BE2C (cell line): ENCODE measurements at places on chromosomes 7 and 10.

- DNase-seq, result peak; percentile 19
Measured at GRCh38 chr10:69179089-69179742, 818 bp upstream of the SUPV3L1 start.

DNA sequence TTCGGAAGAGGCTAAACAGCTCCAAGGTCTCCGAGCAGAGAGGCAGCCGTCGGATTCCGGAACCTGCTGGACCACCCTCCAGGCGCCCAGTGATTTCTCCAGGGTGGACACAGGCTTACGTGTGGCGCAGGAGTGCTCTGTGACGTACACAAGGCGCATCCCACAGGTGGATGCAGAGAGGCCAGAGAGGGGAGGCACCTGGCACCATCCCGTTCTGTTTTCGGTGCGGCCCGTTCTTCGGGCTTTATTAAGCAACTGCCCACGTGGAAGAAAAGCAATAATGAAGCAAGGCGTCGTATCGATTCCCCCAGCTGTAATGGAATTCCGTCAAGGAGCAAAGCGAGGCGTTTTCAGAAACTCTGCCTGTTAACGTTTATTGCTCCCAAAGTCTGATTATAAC is 163.6 kb downstream of the PTPRN2 start:
- DNase-seq, result no peak

DNA sequence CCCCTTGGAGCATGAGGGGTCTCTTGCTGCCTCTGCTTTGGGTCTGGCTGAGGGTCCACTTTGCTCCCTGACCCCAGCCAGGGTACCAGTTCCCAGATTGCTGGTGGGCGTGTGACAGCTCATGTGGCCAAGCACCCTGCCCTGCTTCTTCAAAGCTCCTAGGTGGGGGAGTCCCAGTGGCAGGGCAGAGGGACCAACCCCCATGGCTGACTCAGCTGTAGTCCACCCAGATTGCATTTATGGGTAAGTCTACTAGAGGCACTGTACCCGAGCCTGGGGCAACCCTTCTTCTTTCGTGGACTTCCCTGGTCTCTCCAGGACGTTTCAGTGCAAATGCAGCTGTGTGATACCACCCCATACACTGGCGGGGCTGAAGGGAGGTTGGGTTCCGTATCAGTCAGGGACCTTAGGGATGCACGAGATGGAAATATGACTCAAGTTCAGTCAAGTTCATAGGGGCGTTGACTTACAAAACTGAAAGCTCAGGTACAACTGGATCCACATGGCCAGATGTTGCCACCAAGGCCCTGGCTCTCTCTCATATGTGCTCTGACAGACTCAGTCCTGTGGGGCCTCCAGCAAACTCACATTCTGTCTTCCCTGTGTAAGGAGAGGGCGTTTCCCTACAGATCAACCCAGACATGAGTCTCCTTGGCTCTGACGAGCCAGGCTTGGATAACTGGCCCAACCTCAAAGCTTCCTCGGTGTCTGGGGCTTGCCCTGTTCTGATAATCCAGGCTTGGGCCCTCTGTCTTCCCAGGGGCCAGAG is 13.6 kb downstream of the PTPRE start:
- no peak for DNase-seq

- no peak for DNase-seq
Measured at GRCh38 chr7:111744501-111745155, 182.3 kb upstream of the IMMP2L start.

DNA sequence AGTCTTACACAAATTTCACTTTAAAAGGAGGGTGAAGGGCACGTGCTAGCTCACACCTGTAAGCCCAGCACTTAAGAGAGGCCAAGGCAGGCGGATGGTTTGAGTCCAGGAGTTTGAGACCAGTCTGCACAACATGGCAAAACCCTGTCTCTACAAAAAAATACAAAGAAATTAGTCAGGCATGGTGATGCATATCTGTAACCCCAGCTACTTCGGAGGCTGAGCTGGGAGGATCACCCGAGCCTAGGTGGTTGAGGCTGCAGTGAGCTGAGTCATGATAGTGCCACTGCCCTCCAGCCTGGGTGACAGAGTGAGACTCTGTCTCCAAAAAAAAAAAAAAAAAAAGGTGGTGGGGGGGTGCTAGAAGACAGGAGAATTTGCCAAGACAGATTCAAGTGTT is 237.3 kb upstream of the KLF14 start:
- no peak for DNase-seq

DNA sequence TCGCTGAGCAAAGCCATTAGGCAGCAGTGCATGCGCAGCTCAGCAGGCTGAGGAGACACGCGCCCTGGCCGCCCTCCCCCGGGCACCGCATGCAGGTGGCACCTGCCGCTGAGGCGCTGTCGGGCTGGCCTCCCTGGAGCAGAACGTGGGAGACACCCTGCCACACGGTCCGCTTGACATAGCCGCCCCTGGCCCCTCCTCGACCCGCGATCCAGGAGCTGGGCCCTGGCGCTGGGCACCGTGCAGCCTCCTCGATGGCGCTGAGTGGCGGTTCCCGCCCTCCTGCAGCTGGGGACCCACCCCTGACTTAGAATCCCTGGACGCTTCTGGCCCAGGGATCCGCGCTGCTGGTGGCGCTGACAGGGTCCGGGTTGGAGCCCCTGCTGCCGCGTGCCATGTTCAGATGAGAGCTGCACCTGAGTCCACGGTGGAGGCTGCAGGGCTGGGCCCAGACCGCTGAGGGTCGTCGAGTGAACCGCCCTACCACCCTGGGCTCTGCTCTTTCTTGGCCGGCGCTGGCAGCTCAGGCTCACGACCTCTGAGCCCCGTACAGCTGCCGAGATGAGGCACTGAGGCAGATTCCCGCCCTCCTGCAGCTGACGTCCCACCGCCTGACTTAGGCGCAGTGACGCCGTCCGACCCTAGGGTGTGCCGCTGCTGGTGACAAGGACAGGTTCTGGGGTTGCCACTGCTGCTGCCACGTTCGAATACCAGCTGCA is 116.8 kb downstream of the OR13A1 start:
- DNase-seq, result no peak

GRCh38 chr7:23175938-23176337 is 5.9 kb upstream of the NUP42 start:
- no peak for DNase-seq

DNA sequence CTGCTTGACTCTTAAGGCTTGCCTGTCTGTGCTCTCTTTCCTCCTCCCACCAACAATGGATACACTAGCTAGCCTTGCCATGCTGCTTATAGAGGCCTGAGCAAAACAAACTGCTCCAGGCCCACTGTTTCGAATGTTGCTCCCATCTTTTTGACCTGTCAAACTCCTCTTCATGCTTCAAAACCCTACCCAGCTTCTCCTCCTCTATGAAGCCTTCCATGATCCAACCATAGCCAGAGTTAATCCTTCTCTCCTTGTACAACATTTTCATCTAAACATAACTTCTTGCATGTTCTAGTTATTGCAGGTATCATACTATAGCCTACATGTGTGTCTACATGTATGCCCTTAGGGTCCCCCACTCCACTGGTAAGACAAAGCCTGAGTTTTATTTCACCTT is 426.7 kb upstream of the MGMT start:
- DNase-seq, result no peak

DNA sequence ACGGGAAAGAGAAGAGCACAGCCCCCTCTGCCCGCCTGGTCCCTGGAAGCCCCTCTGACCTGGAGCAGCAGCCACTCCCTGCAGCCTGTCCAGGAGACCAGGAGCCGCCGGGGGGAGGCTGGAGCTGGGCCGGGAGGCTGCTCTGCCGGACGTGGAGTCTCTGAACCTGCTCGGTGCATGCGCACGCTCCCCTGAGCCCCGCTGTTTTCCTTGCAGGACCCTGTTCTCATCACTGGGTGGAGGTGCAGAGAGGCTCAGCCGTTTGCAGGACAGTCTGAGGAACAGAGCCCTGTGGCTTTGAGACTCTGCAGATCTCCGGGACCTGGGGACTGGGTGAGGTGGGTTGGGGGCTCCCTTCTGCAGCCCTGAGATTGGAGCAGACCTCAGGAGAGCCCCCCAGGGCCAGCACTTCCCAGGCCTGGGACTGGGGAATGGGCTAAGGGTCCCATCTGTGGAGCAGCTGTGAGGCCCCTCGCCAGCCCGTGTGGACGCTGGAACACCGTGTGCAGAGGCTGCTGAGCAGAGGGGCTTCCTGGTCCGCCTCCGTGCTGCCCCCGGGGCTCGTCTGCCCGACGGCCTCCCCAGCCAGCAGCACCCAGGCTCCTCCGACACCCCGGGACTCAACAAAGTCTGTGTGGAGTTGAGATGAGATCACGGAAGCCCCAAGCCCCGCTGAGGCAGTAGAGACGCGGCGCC is 48.5 kb upstream of the ADGRA1 start:
- no peak for DNase-seq

GRCh38 chr7:4159761-4160554 is 522.1 kb upstream of the FOXK1 start:
- DNase-seq, result no peak

- DNase-seq, result no peak
Measured at GRCh38 chr10:130300608-130301020, 164.4 kb downstream of the GLRX3 start.

GRCh38 chr7:99674995-99675742 is 4.6 kb downstream of the CYP3A5 start:
- DNase-seq, result no peak

DNA sequence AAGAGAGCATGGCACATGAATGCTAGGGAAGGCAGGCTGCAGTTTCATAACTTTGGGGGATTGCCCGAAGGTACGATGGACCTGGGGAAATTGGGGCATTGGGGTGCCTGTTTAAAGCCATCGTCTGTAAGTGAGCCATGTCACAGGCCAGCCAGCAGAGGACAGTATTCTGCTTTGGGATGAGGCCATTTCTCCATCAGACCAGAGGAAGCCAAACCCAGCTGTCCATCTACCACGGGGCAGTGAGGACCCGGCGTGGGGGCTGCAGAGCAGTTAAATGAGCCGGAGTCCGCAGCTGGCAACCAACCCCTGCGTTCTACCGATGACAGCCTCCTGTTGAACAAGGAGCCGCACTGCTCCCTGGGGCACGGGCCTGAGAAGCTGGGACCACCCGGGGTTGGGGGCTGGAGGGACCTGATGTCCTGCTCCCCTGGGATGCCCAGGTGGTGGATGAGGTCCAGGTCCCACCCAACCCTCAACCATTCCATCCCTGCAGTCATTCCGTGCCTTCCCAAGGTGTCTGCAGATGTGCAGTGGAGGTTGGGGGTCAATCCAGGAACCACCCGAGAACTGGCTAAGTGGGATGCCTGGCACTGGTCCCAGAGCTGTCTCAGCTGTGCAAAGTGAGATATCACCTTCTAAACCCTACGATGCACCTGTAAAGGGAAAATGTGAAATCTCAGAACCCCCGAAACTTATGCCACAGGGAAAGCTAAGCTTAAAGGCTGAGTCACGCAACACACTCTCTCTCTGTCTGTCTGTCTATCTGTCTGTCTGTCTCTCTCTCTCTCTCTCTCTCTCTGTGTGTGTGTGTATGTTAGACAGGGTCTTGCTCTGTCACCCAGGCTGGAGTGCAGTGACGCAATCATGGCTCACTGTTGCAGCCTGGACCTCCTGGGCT is 12.1 kb upstream of the RHBDD2 start:
- peak; percentile 74 for DNase-seq

GRCh38 chr7:48289656-48290055 is 118.4 kb downstream of the ABCA13 start:
- no peak for DNase-seq
